CD8-positive, alpha-beta T cell (primary cell): ENCODE measurements at places on chromosomes 4 and X.

DNA sequence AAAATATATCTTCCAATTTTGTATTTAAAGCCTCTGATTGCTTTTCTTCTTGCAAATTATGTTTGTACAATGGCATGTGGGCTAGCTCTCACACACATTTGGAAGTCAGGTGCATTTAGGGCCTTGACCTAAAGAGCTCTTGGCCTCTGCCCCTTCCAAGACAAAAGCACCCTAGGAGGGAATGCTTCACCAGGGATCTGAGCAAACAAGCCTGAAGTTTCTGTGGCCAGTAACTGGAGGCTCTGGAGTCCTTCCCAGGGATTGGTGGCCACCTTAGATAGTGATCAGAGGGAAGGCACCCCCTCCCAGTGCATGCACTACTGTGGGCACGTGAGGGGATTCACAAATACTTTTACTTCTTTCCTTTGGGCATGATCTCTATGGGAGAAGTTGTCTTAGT is 60.3 kb upstream of the DIPK2B start:
- DNase-seq, result no peak

- DNase-seq, result no peak
Measured at GRCh38 chrX:17414839-17415238, 39.8 kb downstream of the NHS start.

GRCh38 chr4:154491341-154492271 is at the start of gene DCHS2:
DCHS2 (minus strand) TSS chr4:154491799; CDS start chr4:154491355, 444 bp downstream.
- DNase-seq, result no peak

DNA sequence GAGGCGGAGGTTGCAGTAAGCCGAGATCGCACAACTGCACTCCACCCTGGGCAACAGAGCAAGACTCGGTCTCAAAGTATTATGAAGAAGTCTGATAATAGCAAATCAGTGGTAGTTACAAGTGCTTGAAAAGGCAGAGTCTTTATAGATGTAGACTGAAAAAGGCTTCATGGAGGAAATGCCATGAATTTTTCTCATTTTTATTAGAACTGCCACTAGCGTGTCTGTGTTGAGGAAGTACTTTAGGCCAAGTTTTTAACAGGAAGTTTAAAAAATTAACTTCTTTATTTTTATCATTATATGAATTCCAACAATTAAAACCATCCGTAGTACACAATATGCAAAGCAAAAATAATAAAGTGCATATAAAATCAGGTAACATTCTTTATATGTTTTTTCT is 32.8 kb upstream of the IL13RA1 start:
- no peak for DNase-seq

- no peak for DNase-seq
Measured at GRCh38 chr4:56414135-56414670, 21.2 kb downstream of the PPAT start.

DNA sequence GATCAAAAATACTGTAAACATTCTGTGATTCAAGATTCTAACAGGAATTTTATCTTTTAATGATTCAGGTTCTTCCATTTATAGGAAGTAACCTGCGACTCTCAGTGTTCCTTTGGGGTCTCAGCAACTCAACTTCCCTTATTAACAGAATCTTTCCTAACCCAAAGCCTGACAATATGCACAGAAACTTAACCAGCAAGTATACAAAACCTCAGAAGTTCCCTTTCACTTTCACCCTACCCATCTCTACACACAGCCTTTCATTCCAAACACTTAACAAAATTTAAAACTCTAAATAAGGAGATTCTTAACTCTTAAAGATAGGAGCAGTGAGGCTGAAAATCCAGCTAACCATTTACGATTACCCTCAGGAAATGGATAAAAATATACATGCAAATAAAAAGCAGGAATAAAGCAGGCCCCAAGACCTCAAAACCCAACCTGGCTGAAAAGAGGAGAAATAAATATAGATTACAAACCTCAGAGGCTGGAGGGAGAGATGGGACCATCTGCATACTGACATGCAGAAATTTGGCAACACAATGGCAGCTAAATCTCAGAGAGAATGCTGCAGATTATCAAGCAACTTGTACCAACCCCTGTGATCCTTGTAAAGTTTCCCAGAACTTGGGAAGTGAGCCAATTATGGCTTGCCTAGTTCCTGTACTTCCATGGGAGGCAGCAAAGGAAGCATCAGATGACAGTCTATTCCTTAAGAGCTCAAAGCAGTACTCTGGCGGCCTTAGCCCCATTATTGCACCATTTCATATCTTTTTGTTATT is 101.0 kb downstream of the ATP11C start:
- no peak for DNase-seq

DNA sequence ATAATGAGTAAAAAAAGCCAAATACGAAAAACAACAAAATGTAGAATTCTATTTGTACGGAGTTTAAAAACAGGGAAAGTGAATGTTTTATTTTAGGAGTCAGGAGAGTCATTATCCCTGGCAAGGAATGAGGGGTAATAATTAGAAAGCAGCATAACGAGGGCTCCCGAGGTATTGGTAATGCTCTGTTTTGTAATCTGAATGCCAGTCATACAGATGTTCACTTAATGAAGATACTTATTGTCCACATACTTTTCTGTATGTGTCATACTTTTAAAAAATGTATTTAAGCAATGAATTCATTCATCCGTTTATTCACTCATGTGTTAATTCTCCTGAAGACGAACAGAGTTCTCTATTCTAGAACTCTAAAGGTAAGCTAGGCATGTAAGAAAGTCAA is 87.8 kb upstream of the BMP2K start:
- no peak for DNase-seq

- no peak for DNase-seq
Measured at GRCh38 chrX:13852001-13852695, 35.3 kb upstream of the GPM6B start.

GRCh38 chr4:114265342-114265741 is 285.9 kb upstream of the ARSJ start:
- DNase-seq, result no peak

- no peak for DNase-seq
Measured at GRCh38 chr4:41185614-41186592, 28.4 kb downstream of the APBB2 start.

GRCh38 chr4:68401231-68401630 is 46.0 kb upstream of the TMPRSS11E start:
- DNase-seq, result no peak

GRCh38 chr4:188879598-188879997 is 740.4 kb downstream of the TRIML1 start:
- no peak for DNase-seq

DNA sequence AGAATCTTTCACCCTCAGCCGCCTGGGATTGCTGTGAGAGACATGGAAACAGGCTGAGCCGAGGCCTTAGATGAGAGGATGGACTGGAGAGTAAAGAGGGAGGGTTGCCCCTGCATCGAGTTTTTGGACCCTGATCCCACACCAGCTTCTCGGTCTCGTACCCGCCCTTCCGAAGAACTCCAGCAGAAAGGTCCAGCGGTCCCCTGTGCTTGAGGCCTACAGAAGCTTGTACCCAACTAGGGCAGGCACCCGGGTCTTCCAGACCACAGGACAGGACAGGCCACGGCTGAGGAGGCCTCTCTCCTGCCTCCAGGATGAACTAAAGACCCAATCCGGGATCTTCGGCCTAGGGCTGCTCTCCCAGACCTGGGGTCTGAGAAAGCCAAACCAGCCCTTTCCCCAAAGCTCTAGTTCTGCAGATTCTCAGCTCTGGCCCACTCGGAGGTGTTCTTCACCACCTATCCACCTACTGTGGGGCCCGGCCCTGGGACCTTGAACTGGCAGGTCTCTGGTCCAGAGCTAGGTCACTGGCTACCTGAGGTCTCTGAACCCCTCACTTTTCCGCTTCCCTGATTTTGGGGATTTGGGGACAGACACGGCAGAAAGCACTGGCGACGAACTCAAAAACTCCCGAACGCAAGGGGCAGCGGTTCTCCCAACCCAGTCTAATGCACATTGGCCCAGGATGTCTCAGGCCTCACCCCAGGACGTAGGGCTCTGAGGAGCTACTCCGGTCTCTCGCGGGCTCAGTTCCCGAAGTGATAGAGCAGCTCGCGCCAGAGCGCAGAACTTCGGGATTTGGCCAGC is 1.1 kb downstream of the NKX3-2 start:
- no peak for DNase-seq
